Breast epithelium (tissue), 4 donors: ENCODE measurements at places on chromosomes 5 and 9. TPM values are rescaled to one million over a fixed set of nuclear protein-coding genes. Genes with fewer than 3 reads are reported as not detected.

The MARCHF11 gene
- total RNA-seq = not detected

DNA sequence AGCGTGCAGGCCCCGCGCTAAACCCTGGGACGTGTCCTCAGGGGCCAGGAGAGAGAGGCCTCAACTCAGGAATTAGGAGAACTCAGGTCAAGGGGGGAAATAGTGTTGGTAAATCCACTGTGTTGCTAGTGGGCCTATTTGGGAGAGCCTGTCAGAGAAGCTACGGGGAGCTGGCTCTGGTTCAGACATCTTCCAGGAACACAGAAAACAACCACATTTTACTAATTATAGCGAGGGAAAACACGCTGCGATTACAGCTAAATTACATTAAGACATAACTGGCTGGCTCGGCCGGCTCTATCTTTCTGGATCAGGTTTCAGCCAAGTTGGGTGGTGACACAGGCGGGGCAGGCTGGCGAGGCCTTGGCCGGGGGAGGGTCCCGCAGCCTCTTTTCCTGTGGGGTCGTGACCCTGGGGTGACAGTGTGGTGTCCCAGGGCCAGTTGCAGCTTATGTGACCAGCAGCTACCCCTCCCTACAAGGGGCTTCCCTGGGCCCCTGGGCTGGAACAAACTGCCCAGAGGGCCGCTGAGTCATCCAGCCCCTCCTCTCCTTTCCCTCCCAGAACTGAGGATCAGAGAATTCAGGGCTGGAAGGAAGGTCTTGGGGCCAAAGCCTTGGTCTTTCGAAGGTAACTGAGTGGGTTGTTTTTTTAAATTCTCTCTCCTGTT lies 75.1 kb downstream of the FGF18 start:
- peak overlapping the region; percentile 39 for H3K4me3 ChIP-seq
- no peaks in the 10 kb centered on the region for H3K27me3 ChIP-seq
- peaks cover 5% of the 10 kb centered on the region for H3K4me1 ChIP-seq
- DNase-seq = no peak
- H3K27ac ChIP-seq = peak overlapping the region; percentile 68

The DMXL1 gene
- total RNA-seq = 53.1 TPM

DNA sequence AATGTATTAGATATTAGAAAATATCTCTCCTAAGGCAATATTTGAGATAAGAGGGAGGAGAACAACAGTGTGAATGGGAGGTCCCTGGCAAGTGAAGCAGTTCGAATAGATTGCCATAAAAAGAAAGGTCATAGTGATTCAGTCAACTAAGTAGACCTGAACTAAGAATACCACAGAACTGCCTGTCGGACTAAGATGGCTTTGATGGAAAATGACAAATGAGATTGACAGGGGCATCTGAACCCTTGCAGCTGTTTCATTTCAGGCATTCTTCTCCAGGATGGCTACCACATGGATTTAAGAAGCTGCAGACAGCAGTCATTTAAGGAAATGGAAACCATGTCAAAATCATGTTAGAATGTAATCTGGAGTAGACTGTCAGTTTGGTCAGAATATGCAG lies 308.4 kb upstream of the MEF2C start:
- H3K27me3 ChIP-seq = no peaks in the 10 kb centered on the region
- no peaks in the 10 kb centered on the region for H3K4me1 ChIP-seq
- no peak for DNase-seq
- H3K36me3 ChIP-seq = no peaks in the 10 kb centered on the region
- H3K27ac ChIP-seq = no peak overlapping the region

- no peak overlapping the region for H3K4me3 ChIP-seq
- no peaks in the 10 kb centered on the region for H3K4me1 ChIP-seq
- no peaks in the 10 kb centered on the region for H3K36me3 ChIP-seq
- DNase-seq = no peak
- H3K27ac ChIP-seq = no peak overlapping the region
These were observed 17.9 kb upstream of the TMEM252 start for GRCh38 chr9:68558545-68558944.

The P4HA2 gene
- total RNA-seq = 21.8 TPM

- no peaks in the 10 kb centered on the region for H3K4me1 ChIP-seq
- peaks cover 18% of the 10 kb centered on the region for H3K36me3 ChIP-seq
- H3K27ac ChIP-seq = no peak overlapping the region
- no peaks in the 10 kb centered on the region for H3K27me3 ChIP-seq
These were observed 27.6 kb downstream of the HNRNPH1 start for GRCh38 chr5:179595916-179596315.

DNA sequence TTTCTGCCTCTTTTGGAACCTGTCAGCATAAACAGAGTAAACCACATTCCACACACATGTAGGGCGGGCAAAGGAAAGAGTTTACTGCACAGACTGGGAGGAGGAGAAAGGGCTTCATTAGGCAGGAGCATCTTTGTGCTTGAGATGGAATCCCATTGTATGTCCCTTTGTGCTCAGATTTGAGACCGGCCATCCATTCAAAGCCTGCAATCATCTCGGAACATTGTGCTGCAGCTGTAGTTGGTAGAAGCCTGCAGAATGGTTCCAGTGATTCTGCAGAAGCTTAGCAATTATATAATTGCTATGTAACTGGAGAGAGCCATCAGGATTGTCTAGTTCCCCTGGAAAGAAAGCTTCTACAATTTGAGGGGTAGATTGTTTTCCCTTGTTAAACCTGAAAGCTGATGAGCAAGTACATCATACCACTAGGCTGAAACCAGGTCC lies 16.5 kb downstream of the ZNF462 start:
- H3K27me3 ChIP-seq = no peaks in the 10 kb centered on the region
- no peak for DNase-seq

The PCDHGB5 gene
- 19.8 TPM for total RNA-seq

The ELP1 gene
- 27.8 TPM for total RNA-seq

The PLCXD3 gene
- 6.6 TPM for total RNA-seq

DNA sequence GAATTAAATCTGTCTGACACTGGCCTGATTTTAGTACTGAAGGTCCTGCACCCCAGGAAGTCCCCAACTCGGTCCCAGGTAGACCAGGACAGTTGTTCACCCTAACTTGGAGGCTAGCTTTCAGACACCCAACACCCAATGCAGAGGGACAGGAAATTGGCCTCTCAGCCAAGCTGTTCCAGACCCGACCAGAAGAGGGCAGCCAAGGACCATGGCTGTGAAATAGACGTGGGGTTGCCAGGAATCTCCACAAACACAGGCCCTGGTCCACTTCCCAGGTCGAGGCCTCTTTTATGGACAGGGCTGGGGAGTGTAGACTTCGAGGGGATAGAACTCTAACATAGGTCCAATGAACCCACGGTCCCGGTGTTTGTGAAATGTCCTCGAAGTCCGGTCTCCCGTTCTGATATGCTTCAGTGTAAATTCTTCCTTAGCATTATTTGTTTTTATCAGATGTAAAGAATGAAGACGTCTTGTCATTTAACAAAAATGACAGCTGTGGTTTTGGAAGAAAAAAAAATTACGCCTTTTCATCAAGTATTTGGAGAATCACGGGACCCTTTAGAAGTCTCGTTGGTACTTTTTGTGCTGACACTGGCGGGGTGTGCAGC lies 260.3 kb upstream of the ADAMTS16 start:
- H3K36me3 ChIP-seq = no peaks in the 10 kb centered on the region
- peak; percentile 80 for DNase-seq
- H3K4me3 ChIP-seq = no peak overlapping the region

The CRB2 gene
- total RNA-seq = under 0.01 TPM

- no peaks in the 10 kb centered on the region for H3K36me3 ChIP-seq
- H3K4me1 ChIP-seq = no peaks in the 10 kb centered on the region
- DNase-seq = no peak
These were observed 81.7 kb downstream of the DCP2 start for GRCh38 chr5:113058269-113058668.

- no peak overlapping the region for H3K4me3 ChIP-seq
- no peaks in the 10 kb centered on the region for H3K36me3 ChIP-seq
- DNase-seq = no peak
- no peak overlapping the region for H3K27ac ChIP-seq
- H3K4me1 ChIP-seq = no peaks in the 10 kb centered on the region
- no peaks in the 10 kb centered on the region for H3K27me3 ChIP-seq
These were observed 69.5 kb upstream of the CKMT2 start for GRCh38 chr5:81163651-81164050.

The ISOC1 gene
- total RNA-seq = 41.6 TPM

DNA sequence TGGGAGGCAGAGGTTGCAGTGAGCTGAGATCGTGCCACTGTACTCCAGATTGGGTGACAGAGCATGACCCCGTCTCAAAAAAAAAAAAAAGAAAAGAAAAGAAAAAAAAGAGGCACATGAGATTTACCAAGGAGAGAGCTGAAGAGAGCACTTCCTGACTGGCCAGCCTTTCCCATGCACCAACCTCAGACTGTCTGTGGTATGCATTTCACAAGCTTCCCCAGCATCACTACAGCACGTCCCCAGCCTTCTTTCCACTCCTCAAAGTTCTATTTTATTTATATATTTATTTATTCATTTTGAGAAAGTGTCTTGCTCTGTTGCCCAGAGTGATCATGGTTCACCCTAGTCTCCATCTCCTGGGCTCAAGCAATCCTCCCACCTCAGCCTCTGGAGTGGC lies 13.6 kb upstream of the FUBP3 start:
- no peaks in the 10 kb centered on the region for H3K27me3 ChIP-seq
- H3K27ac ChIP-seq = no peak overlapping the region
- DNase-seq = no peak

DNA sequence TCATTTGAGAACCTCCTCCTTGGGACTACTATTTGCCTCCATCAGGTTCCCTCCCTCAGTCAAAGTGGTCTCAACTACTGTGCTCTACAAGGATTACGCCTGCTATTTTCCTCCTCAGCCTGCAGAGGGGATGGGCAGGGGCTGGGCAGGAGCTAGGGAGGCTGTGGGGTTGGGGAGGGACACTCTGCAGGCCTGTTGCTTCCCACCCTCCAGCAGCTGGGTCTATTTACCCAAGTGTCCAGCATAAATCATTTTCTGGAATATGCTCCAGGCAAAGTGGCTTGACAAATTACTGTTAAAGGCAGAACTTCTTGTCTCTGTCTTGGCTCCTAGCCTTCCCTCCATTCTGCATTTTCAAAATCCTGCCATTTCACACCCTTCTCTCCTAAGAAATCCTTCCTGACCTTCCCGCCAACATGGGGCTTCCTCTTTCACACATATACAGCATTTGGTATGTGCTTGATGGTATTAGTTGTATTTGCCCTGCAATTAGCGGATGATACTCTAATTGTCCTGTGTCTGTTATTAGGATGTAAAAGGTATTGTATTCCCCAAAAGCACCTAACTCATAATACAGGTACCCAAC lies 106.7 kb downstream of the EFNA5 start:
- H3K4me1 ChIP-seq = peaks cover 8% of the 10 kb centered on the region
- H3K4me3 ChIP-seq = no peak overlapping the region
- DNase-seq = no peak

The PRDM9 gene
- not detected for total RNA-seq

The LRRTM2 gene
- 1.4 TPM for total RNA-seq

The FABP6 gene
- not detected for total RNA-seq

DNA sequence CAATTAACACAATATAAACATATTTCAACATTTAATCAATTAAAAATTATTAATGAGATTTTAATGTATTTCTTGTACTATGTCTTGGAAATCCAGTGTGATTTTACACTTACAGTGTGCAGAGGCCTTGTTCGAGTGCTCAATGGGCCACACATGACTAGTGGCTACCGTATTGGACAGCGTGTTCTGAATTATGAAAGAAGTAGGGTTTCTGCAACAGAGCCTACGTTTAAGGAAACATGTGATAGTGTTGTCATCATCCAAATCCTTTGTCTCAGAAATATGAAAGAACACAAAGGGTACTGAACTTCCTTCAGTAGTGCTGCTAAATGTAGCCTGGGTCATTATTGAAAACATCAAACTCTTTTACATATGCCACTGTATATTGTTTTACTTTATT lies 29.5 kb downstream of the NPR3 start:
- no peaks in the 10 kb centered on the region for H3K36me3 ChIP-seq
- H3K27ac ChIP-seq = no peak overlapping the region
- H3K4me3 ChIP-seq = no peak overlapping the region
- no peak for DNase-seq

DNA sequence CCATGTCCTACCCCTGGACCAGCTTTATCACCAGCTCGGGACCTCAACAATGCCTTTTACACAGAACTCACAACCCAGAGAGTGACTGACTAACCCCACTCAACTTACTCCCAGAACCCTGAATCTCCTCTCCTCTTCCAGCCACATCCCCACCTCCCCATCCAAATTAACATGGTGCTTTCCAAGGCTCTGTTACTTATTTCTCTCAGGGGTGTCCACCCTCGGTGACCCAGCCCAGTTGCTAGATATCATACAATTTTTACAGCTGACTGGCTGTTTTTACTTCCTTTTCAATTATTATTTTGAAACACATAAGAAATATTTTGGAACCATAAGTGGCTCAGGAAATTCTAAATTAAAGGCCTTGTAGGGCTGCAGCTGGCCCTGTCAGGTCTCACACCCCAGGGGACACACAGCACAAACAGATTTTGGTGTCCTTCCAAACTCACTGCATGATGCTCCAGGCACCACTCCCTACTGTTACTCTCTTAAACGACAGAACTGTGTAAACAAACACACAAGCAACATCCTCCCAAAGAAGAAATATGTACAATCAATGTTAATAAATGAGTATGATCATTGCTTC lies 180.6 kb downstream of the ADAMTS12 start:
- H3K4me3 ChIP-seq = no peak overlapping the region
- no peaks in the 10 kb centered on the region for H3K27me3 ChIP-seq
- peak overlapping the region; percentile 10 for H3K27ac ChIP-seq
- no peaks in the 10 kb centered on the region for H3K4me1 ChIP-seq

The IL11RA gene
- 20.3 TPM for total RNA-seq

DNA sequence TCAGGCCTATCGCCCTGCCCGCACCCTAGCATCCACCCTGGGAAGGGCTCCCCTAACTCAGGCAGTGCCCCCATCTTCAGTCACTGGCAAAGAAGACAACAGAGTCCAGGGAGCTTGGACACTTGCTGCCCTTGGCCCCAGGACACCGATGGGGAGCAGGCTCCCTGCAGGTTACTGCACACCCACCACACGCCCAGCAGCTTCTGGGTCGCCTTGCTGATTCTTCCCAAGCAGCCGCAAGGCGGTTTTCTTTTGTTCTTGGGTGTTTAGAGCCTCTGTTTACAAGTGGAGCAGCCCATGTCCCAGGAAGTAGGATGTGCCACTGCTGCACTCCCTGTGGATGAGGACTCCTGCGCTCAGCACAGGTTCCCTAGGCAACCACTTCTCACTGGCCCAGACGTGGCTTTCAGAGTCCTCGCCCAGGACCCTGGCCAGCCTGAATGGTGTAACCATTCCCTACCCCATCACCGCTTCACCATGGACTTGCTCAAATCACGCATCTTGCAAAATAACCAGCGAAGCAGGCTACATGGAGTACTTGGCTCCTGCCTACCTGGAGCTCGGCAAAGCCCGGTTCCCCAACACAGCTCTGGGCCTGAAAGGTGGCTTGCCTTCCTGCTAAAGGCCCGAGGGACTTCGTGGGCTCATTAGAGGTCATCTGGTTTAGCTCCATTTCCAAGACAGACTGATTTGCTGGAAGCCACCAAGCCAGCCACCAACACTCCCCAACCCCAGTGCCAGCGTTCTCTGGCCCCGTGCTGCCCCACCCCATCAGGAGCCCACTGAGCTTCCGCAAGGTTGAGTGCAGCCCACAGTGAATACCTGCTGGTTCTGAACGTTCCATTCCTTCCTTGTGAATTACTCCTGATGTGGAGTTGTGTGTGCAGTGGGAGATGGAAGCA lies 60.0 kb downstream of the PSMB7 start:
- H3K4me1 ChIP-seq = no peaks in the 10 kb centered on the region
- no peak overlapping the region for H3K4me3 ChIP-seq
- H3K36me3 ChIP-seq = peaks cover 6% of the 10 kb centered on the region
- no peak for DNase-seq

GRCh38 chr5:178114325-178115135 lies 1.2 kb downstream of the N4BP3 start:
- H3K4me1 ChIP-seq = peaks cover 13% of the 10 kb centered on the region
- no peaks in the 10 kb centered on the region for H3K36me3 ChIP-seq
- DNase-seq = no peak
- peak overlapping the region; percentile 79 for H3K27ac ChIP-seq
- H3K27me3 ChIP-seq = peaks cover 3% of the 10 kb centered on the region

The RORB gene
- 0.33 TPM for total RNA-seq
